ENCODE measurements at places on chromosomes 5 and 9. TPM values are rescaled to one million over a fixed set of nuclear protein-coding genes. Genes with fewer than 3 reads are reported as not detected.

PCDHA4 gene
- total RNA-seq = 2.3 TPM

SEC61B gene
- 40.2 TPM for total RNA-seq

UGT3A1 gene
- not detected for total RNA-seq

AGXT2 gene
- total RNA-seq = not detected

ANKRD20A1 gene
- under 0.01 TPM for total RNA-seq

TXNDC8 gene
- not detected for total RNA-seq

MEIKIN gene
- not detected for total RNA-seq

SPINK7 gene
- 37.3 TPM for total RNA-seq

FNBP1 gene
- 10.3 TPM for total RNA-seq

ARSI gene
- total RNA-seq = 37.1 TPM

SH3RF2 gene
- total RNA-seq = 32.2 TPM

SLIT3 gene
- total RNA-seq = 1.4 TPM

C5orf34 gene
- 1.3 TPM for total RNA-seq

ADRB2 gene
- total RNA-seq = 20.8 TPM

CDX1 gene
- not detected for total RNA-seq

ZNF454 gene
- 4.8 TPM for total RNA-seq

MAP1B gene
- 15.4 TPM for total RNA-seq

BAAT gene
- total RNA-seq = 0.07 TPM

BNC2 gene
- total RNA-seq = under 0.01 TPM

RANBP17 gene
- 5.5 TPM for total RNA-seq

GPR107 gene
- total RNA-seq = 26.7 TPM

PNPLA7 gene
- total RNA-seq = under 0.01 TPM

PFN3 gene
- total RNA-seq = not detected

ORM2 gene
- not detected for total RNA-seq

RAPGEF6 gene
- 28.0 TPM for total RNA-seq

TXNDC15 gene
- 41.2 TPM for total RNA-seq

GAS1 gene
- 0.34 TPM for total RNA-seq

SMIM33 gene
- not detected for total RNA-seq

TIMD4 gene
- not detected for total RNA-seq

TEX48 gene
- total RNA-seq = not detected

TRIM36 gene
- total RNA-seq = 0.71 TPM

IL5 gene
- total RNA-seq = not detected

All from nasal cavity respiratory epithelium epithelial cell of viscerocranial mucosa (primary cell).